Stomach (tissue), 19 donors: ENCODE measurements at places on chromosomes 7 and 10.

DNA sequence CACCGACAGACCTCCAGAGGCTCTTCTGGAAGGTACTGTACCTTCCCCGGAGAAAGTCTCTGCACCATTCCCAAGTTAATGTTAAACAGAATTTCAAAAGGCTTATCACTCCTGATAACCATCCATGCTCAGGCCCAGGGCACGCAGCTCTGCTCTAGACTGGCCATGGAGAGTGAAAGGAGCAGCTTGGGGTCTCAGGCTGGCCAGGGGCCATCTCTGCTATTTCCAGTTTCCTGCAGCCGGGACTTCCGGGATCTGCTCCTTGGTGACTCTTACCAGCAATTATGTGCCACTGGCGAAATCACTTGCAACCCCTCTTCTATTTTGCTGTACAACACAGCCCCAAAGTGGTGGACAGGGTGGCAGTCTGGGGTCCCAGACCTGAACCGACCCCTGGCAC, 6.0 kb downstream of the CLDN15 start:
- DNase-seq = peak; percentile 58

- DNase-seq = no peak
Measured at GRCh38 chr10:16611037-16611436, 89.4 kb upstream of the C1QL3 start.

DNA sequence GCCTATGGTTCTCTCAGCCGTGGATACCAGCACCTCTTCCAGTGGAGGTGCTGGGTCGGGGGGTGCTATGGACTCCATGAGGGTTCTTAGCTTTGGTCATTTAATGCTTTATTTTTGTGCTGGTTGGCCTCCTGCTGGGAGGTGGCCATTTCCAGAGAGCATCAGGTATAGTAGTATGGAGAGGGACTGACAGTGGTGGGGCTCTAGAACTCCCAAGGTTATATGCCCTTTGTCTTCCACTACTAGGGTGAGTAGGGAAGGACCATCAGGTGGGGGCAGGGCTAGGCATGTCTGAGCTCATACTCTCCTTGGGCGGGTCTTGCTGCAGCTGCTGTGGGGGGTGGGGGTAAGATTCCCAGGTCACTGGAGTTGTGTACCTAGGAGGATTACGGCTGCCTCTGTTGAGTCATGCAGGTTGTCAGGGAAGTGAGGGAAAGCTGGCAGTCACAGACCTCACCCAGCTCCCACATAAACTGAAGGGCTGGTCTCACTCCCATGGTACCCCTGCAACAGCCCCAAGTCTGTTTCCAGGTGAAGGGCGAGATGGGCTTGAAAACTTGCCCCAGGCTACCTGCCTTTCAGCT, 763.2 kb upstream of the LRRTM3 start:
- DNase-seq = no peak

DNA sequence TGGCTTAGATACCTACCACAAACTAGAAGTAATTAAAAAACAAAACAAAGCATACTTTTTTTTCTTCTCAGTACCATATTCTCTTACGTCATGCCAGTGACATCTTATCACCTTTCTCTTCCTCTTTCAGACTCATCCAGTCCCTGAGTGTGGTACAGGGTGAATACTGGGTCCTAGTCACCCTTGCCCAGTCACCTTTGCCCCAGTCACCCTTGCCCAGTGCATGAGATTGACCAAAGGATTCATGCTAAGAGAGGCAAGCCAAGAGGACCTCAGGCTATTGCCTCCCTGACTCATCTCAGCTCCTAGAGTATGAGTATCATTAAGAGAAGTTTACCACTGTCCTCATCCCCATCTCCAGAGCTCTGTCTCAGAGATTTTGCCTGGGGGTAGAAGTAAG, 10.0 kb upstream of the TSPAN12 start:
- no peak for DNase-seq

- no peak for DNase-seq
Measured at GRCh38 chr10:66625709-66626590, 299.9 kb upstream of the LRRTM3 start.

DNA sequence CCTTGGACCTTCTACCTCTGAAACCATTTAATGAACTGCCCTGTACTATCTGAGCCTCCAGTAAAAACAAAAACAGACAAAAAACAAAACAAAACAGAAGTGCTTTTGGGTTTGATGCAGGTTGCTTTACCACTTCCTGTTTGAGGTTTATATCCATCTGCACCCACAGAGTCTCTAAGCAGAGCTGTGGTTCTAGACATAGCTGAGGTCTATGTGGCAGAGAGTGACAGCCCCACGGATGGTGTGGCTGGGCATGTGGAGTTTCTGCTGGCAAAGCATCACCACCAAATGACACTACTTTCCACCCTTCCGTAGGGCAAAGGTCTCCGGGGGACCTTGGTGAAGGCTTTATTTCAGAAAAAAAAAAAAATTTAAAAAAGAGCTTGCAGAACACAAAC, 754.2 kb downstream of the GRID1 start:
- no peak for DNase-seq

DNA sequence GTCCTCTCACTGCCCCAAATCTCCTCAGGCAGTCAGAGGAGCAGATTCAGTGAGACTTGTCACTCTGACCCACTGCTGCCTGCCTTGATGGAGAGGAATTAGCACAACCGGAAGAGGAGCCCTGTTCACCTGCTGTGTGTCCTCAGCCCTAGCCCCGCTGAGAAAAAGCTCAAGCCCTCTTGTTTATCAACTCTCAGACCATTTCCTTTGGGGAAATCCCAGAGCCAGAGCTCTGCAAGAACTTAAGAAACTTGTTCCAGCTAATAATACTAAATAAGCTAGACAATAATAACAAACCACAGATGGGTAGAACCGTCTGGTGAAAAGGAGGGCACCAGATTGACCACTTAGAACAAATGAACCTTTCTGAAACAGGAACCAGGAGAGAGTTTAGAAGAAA, 37.7 kb upstream of the ITGB1 start:
- no peak for DNase-seq

DNA sequence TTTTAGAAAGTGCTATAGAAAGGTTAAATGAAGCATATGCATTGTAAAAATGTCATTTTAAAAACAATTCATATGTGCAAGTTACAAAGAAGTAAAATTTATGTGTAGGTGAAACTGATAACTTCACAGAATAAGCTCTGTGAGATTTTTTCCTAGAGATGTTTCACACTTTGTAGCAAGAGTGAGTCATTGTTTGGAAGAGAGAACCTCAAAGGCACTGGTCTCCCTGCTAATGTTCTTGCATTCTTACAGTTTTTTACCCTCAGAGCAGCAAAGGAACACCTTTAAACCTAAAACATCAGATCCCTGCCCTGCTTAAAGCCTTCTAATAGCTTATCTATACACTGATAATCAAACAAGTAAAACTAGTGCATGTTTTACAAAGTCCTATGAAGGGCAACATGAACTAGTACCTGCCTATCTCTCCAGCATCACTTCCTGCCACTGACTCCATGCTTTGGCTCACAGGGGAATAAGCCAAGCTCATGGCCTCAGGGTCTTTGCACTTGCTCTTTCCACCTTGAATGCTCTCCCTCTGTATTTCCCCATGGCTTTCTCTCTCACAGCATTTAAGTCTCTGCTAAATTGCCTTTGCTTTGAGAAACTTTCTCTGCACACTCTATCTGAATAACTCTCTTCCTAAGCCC, 997.0 kb downstream of the GATA3 start:
- no peak for DNase-seq

GRCh38 chr10:73910764-73911552, at the start of gene PLAU:
Gene PLAU, plus strand, starts transcription at chr10:73911132. Its CDS starts 424 bp downstream, at chr10:73911556.
- DNase-seq = peak; percentile 73

DNA sequence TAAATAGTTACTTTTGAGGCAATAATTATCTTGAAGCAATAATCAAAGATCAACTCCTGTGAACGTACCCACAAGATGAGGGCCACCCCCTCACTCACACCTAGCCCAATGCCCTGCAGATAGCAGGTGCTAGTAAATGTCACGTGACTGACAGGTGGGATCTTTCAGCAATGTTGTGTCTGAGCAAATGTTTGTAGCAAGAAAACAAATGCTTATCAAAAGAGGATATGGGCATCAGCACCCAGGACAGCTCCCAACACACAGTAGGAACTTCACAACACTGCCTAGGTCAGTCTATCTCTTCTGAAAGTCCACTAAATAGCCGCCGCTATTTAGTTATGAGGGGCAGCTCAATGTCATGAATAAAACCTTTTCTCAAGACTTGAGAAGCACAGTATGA, 120.8 kb upstream of the PDLIM1 start:
- DNase-seq = no peak

GRCh38 chr10:85542152-85542551, 824.4 kb downstream of the GRID1 start:
- DNase-seq = no peak

DNA sequence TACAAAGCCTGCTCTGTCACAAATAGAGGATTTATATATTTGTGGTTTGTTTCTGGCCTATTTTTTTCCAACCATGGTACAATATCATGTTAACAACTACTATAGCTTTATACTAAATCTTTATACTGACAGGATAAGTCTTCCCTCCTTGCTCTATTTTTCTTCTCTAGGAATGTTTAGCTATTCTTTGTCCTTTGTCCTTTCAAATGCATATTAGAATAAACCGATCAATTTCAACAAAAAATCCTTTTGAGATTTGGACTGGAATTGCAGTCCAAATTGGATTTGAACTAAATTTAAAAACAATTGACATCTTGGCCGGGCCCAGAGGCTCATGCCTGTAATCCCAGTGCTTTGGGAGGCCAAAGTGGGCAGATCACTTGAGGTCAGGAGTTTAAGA, 39.2 kb upstream of the CTTNBP2 start:
- no peak for DNase-seq

DNA sequence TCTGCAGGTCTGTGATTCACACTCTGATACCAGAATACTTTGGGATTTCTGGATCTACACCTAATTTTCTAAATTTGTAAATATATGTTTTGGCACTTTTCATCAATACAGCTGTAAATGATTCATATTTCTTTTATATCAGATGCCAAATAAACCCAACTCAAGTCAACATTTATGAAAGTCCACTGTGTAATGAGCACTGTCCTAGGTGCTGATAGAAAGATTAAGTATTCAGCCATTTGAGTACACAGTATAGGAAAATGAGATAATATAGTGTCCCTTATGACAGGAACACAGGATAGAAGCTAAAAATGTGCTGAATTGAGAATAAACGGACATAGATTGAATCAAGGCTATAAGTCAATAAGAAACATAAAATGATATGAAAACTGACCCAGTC, 6.4 kb downstream of the ANXA7 start:
- DNase-seq = no peak

GRCh38 chr7:110891197-110891596, 199.7 kb upstream of the LRRN3 start:
- DNase-seq = no peak

GRCh38 chr7:155543011-155543876, 3.1 kb downstream of the CNPY1 start:
- peak; percentile 55 for DNase-seq

DNA sequence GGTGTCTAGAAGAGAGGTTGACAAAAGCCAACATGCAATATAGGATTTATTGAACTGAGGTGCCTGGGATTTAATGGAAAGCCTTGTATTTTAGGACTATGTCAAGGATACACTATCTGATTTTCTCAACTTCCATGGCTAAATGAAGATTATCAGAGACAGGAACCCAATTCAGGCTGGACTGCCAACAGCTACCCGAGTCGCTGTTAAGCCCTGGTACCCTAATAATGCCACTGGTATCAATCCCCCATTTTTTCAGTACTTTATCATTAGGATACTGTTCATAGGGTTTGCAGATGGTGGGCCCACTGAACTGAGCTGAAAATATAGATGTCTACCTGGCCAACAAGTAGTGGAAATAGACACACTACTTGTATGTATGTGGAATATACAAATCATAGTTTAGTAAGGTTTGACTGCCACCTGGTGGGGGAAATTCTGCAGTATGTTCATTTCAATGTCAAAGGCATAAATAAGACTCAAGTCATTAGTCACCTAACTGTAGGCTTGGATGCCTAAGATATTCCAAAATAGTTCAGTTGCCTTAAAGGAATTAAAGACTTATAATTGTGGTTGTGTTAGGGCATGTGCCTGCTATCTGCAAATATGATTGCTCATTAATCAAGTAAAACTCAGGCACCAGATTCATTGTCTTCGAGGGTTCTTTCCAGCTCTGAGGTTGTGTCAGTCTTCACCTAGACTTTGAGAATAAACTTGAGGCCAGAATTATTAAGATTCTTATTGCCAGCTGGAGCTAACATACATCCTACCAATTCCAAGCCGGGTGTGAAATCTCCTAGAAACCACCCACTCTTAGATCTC, 34.1 kb upstream of the NOBOX start:
- DNase-seq = peak; percentile 84

DNA sequence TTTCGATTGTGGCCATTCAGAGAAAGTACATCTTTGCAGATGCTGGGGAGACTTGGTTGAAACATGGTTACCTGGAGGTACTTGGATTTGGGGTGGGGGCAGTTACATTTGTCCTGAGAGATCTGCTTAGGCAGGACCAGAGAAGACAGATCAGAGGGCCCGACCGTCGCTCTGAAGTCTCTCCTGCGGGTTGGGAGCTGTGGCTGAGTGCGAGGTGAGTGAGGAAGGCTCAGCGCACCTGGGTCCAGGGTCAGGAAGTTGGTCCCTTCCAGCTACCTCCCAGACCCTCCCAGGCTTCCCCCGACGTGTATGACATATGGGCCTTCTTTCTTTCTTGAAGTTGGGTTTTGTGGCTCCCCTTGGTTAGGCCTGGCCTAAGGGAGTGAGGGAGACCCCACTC, 56.3 kb downstream of the LHPP start:
- DNase-seq = no peak

GRCh38 chr7:135911099-135911498, 66.1 kb downstream of the MTPN start:
- DNase-seq = peak; percentile 74

DNA sequence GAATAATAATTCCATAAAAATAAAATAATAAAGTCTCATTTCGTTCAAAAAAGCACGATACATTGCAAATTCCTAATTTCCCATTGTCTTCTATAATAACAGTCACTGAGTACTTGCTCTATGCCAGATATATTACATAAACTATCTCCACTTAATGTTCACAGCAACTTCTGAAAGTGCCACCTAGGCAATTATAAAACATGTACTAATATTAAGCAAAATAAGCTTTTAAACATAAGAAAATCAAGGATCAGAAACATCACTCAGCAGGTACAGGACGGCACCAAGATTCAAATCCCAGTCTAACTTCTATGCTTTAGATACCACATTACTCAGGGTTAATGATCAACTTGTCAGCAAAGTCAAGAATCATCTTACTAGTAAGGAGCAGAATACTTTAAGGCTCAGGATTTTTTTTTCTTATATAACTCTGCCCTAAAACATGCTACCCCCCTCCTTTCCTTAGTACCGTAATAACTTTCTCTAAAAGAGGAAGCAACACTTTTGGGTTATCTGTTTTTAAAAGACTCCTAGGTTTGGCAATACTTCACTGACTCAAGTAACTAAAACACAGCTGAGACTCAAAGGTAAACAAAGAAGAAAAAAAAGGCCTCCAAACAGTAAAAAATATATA, 51.3 kb downstream of the USP6NL start:
- DNase-seq = peak; percentile 37
